Foreskin keratinocyte (primary cell): ENCODE measurements at places on chromosomes 7 and 10. TPM values are rescaled to one million over a fixed set of nuclear protein-coding genes. Genes with fewer than 3 reads are reported as not detected.

NUTM2E gene
- 0.20 and 0.28 TPM in 2 replicates for total RNA-seq

PSD gene
- 0.14 and 0.24 TPM in 2 replicates for total RNA-seq

ASNS gene
- 69.1 and 138 TPM in 2 replicates for total RNA-seq

DNA2 gene
- total RNA-seq = 10.6 and 14.7 TPM in 2 replicates

CLDN4 gene
- total RNA-seq = 8.1 and 16.9 TPM in 2 replicates

KCNMA1 gene
- 2.8 and 3.9 TPM in 2 replicates for total RNA-seq

SKAP2 gene
- total RNA-seq = 17.0 and 18.5 TPM in 2 replicates

CTTNBP2 gene
- 0.14 and 0.75 TPM in 2 replicates for total RNA-seq

KCP gene
- 0.03 TPM in 1 of 2 replicates, not detected in the other for total RNA-seq

GRIFIN gene
- not detected in 2 replicates for total RNA-seq

HILPDA gene
- total RNA-seq = 11.8 and 13.5 TPM in 2 replicates

NPFFR1 gene
- total RNA-seq = not detected in 2 replicates

STYXL1 gene
- 37.8 and 51.5 TPM in 2 replicates for total RNA-seq

NPC1L1 gene
- total RNA-seq = not detected in 2 replicates

WIPF3 gene
- 0.41 and 0.63 TPM in 2 replicates for total RNA-seq

SPAM1 gene
- not detected in 2 replicates for total RNA-seq

ZNF736 gene
- 10.0 and 10.5 TPM in 2 replicates for total RNA-seq

AHR gene
- 18.4 and 26.0 TPM in 2 replicates for total RNA-seq

SOSTDC1 gene
- 0.07 TPM in 1 of 2 replicates, not detected in the other for total RNA-seq

AMZ1 gene
- total RNA-seq = not detected in 2 replicates

WNT16 gene
- not detected in 2 replicates for total RNA-seq

SMC3 gene
- 44.3 and 53.7 TPM in 2 replicates for total RNA-seq

HGF gene
- not detected in 2 replicates for total RNA-seq

OR13A1 gene
- total RNA-seq = not detected in 2 replicates

MLLT10 gene
- total RNA-seq = 32.6 and 35.2 TPM in 2 replicates

DNAJC12 gene
- total RNA-seq = 0.21 and 0.41 TPM in 2 replicates

SPACDR gene
- total RNA-seq = 0.28 and 0.54 TPM in 2 replicates

AGAP5 gene
- total RNA-seq = 2.6 and 3.4 TPM in 2 replicates

UNCX gene
- total RNA-seq = not detected in 2 replicates

EPHA1 gene
- total RNA-seq = 35.0 and 38.9 TPM in 2 replicates

HMX3 gene
- not detected in 2 replicates for total RNA-seq

C10orf71 gene
- not detected in 2 replicates for total RNA-seq

TCAF2 gene
- 0.07 and 0.14 TPM in 2 replicates for total RNA-seq

SEMA3C gene
- total RNA-seq = 99.5 and 150 TPM in 2 replicates

KLHDC10 gene
- total RNA-seq = 17.8 and 19.9 TPM in 2 replicates

MET gene
- 147 and 157 TPM in 2 replicates for total RNA-seq

ECD gene
- total RNA-seq = 24.2 and 25.0 TPM in 2 replicates

PHYHIPL gene
- not detected in 2 replicates for total RNA-seq

MBLAC1 gene
- 1.3 and 1.4 TPM in 2 replicates for total RNA-seq

SPDYE3 gene
- not detected in 2 replicates for total RNA-seq

GPR15LG gene
- 0.32 TPM in 1 of 2 replicates, not detected in the other for total RNA-seq

PAXIP1 gene
- 12.1 and 13.1 TPM in 2 replicates for total RNA-seq

ATG9B gene
- 0.18 and 0.31 TPM in 2 replicates for total RNA-seq

LIPK gene
- not detected in 2 replicates for total RNA-seq

SNCG gene
- total RNA-seq = 1.5 and 1.7 TPM in 2 replicates

MRLN gene
- total RNA-seq = not detected in 2 replicates

TAS2R41 gene
- not detected in 2 replicates for total RNA-seq

GDF2 gene
- total RNA-seq = not detected in 2 replicates

STEAP1 gene
- total RNA-seq = 18.6 and 23.4 TPM in 2 replicates

TMEM184A gene
- 1.1 and 1.4 TPM in 2 replicates for total RNA-seq

SLC25A28 gene
- total RNA-seq = 30.1 and 36.2 TPM in 2 replicates

ITGA8 gene
- not detected in 2 replicates for total RNA-seq

WDFY4 gene
- 0.04 TPM in 1 of 2 replicates, not detected in the other for total RNA-seq

TLX1 gene
- total RNA-seq = not detected in 2 replicates
